ENCODE measurements at places on chromosomes 16 and 17. TPM values are rescaled to one million over a fixed set of nuclear protein-coding genes. Genes with fewer than 3 reads are reported as not detected.

Gene SNRNP25
- total RNA-seq: 28.2 TPM

- DNase-seq: no peak
Measured at GRCh38 chr17:21171309-21171922, 42.5 kb downstream of the TMEM11 start.

- no peak for DNase-seq
Measured at GRCh38 chr16:28205117-28205899, 6.5 kb downstream of the XPO6 start.

GRCh38 chr17:30234296-30234695 is 1.2 kb downstream of the SLC6A4 start:
- no peak for DNase-seq

DNA sequence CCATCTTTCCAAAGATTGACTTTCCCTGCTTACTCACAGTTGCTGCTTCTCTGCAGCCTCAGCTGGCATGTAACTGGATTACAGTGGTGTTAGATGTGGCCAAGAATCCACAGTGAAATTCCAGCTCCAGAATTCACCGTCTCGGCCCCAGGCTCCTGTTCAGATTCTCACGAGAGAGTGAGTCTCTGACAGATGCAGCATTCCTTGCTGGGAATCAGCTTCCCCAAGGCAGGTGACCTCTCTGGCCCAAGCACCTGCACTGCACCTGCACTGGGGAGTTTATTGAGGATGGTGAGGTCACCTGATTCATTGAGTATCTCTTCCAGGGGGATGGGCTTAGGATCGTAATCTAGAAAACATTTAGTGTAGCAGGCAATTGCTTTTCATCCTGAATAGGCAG is 600.5 kb upstream of the RBFOX1 start:
- no peak for DNase-seq

GRCh38 chr17:58991718-58992331 is 114.9 kb downstream of the TRIM37 start:
- DNase-seq: no peak
